ENCODE measurements at places on chromosomes 1 and 21. TPM values are rescaled to one million over a fixed set of nuclear protein-coding genes. Genes with fewer than 3 reads are reported as not detected.
A peak's percentile ranks its signal among the peaks of the same experiment; 100 is the strongest.

GRCh38 chr21:33063375-33063883, 6.5 kb upstream of the OLIG1 start:
- H3K4me3 ChIP-seq = no peak overlapping the region
- no peak for DNase-seq
- H3K4me1 ChIP-seq = no peaks in the 10 kb centered on the region
- H3K27ac ChIP-seq = no peak overlapping the region

DNA sequence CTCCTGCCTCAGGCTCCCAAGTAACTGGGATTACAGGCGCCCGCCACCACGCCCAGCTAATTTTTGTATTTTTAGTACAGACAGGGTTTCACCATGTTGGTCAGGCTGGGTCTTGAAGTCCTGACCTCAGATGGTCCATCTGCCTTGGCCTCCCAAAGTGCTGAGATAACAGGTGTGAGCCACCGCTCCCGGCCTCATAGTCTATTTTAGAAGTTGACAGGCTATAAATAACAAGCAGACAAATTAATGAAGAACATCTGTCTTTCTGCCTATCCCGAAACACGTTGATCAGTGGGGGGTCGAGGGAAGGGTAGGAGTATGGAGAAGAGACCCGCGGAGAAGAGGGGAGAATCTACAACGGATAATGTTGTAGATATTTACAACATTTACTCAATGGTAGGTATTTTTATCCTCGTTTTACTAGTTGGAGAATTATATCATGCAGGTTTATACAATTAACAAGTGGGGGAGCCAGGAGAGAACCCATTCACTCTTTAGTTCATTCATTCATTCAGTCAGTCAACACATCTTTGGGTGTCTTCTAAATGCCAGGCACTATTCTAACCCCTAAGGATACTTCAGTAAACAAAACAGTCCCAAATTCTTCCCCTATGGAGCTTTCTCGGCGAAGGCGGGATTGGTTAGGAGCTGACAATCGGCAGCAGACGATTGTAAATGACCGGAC, 497 bp upstream of the IFNAR2 start:
- peak overlapping the region; percentile 87 for H3K4me3 ChIP-seq
- H3K36me3 ChIP-seq = no peaks in the 10 kb centered on the region
- no peak overlapping the region for H3K27ac ChIP-seq
- peaks cover 14% of the 10 kb centered on the region for H3K27me3 ChIP-seq

DNA sequence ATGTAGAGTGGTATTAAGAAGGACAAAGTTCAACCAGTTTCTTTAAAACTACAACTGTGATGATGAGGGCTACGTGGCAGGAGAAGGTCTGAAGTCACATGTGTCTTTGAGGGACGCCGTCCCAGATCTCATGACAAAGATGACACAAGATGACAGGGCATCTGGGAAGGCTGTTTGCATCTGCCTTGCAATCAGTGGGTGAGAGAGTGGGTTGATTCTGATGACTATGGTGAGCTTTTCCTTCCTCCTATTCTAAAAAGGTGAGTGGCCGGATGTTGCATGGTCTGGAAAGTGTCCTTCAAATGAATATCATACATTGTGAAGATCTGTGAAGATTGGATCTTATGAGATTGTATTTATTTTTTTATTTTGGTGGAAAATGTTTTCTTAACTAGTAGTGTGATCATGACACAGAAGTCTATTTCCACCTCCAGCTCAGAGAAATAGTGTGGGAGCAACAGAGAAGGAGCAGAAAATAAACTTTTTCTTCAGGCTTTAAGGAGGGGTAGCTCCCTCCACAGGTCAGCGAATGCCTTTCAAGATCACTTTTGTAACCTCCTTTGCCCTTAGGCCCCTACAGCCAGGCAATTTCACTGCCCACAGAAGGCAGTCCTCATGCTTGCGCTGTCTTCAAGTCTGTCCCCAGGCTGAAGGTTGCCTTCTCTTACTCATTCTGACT, 76.0 kb upstream of the ATF3 start:
- peaks cover 11% of the 10 kb centered on the region for H3K4me1 ChIP-seq
- H3K27me3 ChIP-seq = peaks cover 49% of the 10 kb centered on the region
- no peak for DNase-seq
- H3K4me3 ChIP-seq = no peak overlapping the region

GRCh38 chr1:87331365-87332241, 2.9 kb downstream of the LMO4 start:
- H3K4me1 ChIP-seq = peaks cover 48% of the 10 kb centered on the region
- DNase-seq = peak; percentile 93
- peak overlapping the region; percentile 61 for H3K27ac ChIP-seq
- H3K4me3 ChIP-seq = peak overlapping the region; percentile 89
- H3K36me3 ChIP-seq = peaks cover 1% of the 10 kb centered on the region

GRCh38 chr1:240401731-240402130, 210.2 kb downstream of the GREM2 start:
- no peak for DNase-seq
- H3K4me3 ChIP-seq = no peak overlapping the region
- H3K27me3 ChIP-seq = no peaks in the 10 kb centered on the region
- no peak overlapping the region for H3K27ac ChIP-seq

DNA sequence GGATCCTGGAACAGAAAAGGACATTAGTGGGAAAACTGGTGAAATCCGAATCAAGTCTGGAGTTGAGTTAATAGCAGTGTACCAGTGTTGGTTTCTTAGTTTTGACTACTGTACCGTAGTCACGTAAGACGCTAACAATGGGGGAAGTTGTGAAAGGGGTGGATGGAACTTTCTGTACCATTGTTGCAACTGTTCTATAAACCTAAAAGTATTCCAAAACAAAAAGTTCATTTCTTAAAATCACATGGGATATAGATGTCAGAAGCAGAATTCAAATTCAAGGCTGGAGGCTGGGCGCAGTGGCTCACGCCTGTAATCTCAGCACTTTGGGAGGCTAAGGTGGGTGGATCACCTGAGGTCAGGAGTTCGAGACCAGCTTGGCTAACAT, 16.9 kb downstream of the ARHGEF19 start:
- H3K27ac ChIP-seq = peak overlapping the region; percentile 1
- peak overlapping the region; percentile 20 for H3K4me3 ChIP-seq
- no peaks in the 10 kb centered on the region for H3K27me3 ChIP-seq
- DNase-seq = no peak

- peaks cover 31% of the 10 kb centered on the region for H3K4me1 ChIP-seq
- no peak for DNase-seq
- H3K4me3 ChIP-seq = no peak overlapping the region
- H3K27me3 ChIP-seq = no peaks in the 10 kb centered on the region
- H3K27ac ChIP-seq = no peak overlapping the region
Observed at GRCh38 chr1:6495041-6495441, 3.6 kb upstream of the PLEKHG5 start.

- H3K27ac ChIP-seq = no peak overlapping the region
- no peak overlapping the region for H3K4me3 ChIP-seq
- no peak for DNase-seq
- no peaks in the 10 kb centered on the region for H3K4me1 ChIP-seq
- H3K36me3 ChIP-seq = peaks cover 4% of the 10 kb centered on the region
Observed at GRCh38 chr1:178877896-178878295, 7.0 kb upstream of the ANGPTL1 start.

DNA sequence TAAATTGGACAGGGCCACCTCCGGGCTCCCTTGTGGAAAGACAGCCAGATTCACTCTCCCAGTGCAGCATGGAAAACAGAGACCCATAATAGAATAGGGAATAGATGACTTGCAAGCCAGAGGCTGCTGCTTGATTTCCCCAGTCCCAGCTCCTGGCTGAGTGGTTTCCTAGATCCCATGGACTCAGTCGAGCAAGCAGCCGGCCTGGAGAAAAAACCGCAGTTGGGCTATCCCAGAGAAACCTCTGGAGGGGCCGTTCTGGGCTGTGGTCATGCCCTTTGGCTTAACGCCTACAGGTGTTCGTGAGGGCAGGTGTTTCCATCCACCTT, 61.7 kb downstream of the ELK4 start:
- H3K4me1 ChIP-seq = no peaks in the 10 kb centered on the region
- H3K27ac ChIP-seq = no peak overlapping the region
- H3K27me3 ChIP-seq = peaks cover 74% of the 10 kb centered on the region
- DNase-seq = peak; percentile 78

KCNJ9 gene
- not detected for total RNA-seq

STXBP3 gene
- 68.4 TPM for total RNA-seq

KRTAP12-2 gene
- total RNA-seq = not detected

SH2D5 gene
- 1.8 TPM for total RNA-seq
